Stimulated activated CD4-positive, alpha-beta T cell treated with anti-CD3 and anti-CD28 coated beads, Interleukin-15, amount 100 ng/mL, for 24 hours (primary cell): ENCODE measurements at places on chromosomes 12 and 14.
A peak's percentile ranks its signal among the peaks of the same experiment; 100 is the strongest.

DNA sequence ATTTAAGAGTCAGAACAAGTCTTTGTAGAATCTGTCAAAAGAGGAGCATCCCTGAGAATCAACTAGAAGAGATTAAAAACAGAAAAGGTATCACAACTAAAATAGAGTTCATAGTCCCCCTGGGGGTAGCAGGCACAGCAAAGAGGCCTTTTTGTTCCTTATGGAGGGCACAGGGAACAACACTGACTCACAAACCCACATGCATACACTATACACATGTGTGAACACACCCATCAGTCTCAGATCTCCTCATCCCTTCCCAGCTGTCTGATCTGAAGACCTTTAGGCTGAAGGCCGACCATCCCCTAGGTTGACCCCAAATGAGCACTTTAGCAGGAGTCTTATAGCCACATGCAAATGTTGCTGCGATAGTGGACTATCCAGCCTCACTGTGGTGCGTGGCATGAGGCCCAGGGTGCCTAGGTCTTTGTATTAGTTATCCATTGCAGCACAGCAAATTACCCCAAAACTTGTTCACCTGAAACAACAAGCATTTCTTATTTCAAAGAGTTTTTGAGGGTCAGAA, 236.7 kb upstream of the EGLN3 start:
- no peak for DNase-seq

DNA sequence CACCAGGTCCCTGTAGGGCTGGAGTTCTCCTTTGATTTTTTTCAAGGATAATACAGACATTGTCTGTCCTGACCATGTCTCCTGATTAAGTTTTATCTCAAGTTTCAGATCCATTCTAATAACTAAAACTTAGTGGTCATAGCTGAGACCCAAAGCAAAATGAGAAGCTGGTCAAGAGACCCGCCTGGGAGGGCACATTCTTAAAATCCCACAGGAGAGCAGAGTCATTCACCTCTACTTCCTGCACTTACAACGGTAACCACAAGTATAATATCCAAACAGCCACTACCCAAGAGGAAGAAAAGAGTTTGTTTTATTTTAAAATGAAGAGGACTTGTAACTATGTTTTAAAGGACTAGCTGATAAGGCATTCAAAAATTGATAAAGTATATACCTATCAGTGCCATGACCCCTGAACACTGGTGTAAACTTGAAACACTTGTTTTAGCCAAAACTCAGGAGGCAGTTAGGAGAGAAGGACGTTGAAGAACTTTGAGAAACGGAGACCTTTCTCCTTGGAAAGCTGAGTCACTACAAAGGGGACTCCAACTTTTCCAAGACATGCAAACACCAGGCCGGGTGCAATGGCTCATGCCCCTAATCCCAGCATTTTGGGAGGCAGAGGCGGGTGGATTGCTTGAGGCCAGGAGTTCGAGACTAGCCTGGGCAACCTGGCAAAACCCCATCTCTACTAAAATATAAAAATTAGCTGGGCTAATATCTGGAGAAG, 478.2 kb downstream of the GLT1D1 start:
- no peak for DNase-seq

GRCh38 chr12:68815928-68816800, 8.2 kb downstream of the MDM2 start:
- DNase-seq, result no peak

- no peak for DNase-seq
These were observed 539 bp downstream of the PSME2 start for GRCh38 chr14:24145690-24146452.

GRCh38 chr12:45721954-45722353, 7.6 kb upstream of the ARID2 start:
- no peak for DNase-seq

DNA sequence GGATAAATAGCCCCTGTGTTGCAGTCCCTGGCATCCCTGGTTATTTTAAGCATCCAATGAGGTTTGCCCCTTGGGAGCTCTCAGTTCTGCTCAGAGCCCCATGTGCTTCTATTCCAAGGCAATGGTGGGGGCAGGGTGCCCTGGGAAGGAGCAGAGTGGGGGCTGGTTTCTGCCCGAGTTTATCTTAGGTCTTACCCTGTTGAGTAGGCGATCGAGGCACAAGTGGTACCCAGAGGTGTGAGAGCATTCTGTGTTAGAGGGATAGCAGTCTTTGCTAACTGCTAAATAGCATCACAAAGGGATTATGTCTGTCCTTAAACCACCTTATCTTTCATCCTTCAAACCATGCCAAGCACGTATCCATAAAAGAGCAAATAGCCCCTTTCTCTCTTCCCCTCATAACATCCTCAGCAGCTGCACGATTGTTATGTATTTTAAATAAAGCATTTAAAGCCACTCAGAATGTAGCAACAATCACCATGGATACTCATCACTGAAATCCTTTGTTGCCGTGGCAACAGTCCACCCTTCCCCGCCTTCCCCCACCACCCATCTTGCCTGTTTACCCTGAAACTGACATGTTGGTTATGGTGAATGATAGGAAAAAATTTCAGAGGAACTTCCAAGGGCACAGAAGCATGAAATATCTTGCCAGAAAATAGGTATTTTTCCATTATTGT, 139.3 kb downstream of the PTPN11 start:
- no peak for DNase-seq

- no peak for DNase-seq
These were observed 330.2 kb upstream of the NOVA1 start for GRCh38 chr14:26928019-26928418.

DNA sequence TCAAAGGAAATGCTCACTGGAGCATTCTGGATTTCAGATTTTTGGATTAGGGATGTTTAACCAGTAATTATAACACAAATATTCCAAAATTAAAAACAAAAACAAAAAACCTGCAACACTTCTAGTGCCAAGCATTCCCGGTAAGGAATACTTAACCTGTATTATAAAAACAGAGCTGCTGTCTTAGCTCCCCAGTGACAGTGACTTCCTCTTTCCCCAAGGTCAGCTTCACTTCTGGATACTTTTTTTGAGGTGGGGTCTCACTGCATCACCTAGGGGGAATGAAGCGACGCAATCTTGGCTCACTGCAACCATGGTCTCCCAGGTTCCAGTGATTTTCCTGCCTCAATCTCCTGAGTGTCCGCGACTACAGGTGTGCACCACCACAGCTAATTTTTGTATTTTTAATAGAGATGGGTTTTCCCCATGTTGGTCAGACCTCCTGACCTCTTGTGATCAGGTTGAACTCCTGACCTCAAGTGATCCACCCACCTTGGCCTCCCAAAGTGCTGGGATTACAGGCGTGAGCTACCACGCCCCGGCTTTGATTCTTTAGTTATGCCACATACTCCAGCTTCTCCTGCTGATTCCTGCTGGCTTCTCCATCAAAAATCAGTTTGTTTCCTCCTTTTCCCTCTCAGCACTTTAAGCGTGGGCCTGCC, 15.9 kb downstream of the PPP1CC start:
- DNase-seq, result no peak

- no peak for DNase-seq
These were observed 1.1 kb upstream of the RBMS2 start for GRCh38 chr12:56520506-56520905.

DNA sequence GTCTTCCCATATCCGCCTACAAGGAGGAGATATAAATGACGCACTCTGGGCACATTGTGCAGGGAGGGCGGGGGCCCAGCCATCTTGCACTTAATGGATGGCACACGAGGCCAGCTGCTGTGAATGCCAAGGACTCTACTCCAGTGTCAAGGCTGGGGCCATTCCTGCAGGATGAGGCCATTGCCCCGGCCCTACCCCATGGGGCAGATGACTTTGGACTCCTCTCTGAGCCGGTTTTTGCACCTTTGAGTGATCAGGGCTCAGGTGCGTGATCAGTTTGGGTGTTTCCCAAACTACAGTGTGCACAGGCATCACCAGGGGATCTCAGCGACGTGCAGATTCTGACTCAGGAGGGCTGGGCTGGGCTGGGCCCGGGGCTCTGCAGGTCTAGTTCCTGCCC, 16.1 kb downstream of the MMAB start:
- DNase-seq, result no peak

DNA sequence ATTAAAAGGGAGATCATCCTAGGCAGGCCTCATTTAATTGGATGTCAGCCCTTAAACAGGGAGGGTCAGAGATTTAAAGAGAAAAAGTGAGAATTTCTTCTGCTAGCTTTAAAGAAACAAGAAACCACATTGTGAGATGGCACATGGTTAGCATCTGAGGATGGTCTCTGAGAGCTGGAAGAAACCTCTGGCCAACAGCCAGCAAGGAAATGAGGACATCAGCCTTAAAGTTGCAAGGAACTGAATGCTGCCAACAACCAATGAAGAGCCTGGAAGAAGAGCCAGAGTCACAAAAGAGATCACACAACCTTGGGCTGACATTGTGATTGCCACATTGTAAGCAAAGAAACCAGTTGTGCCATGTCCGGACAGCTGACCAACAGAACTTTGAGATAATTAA, 17.5 kb upstream of the FAR2 start:
- DNase-seq, result no peak

DNA sequence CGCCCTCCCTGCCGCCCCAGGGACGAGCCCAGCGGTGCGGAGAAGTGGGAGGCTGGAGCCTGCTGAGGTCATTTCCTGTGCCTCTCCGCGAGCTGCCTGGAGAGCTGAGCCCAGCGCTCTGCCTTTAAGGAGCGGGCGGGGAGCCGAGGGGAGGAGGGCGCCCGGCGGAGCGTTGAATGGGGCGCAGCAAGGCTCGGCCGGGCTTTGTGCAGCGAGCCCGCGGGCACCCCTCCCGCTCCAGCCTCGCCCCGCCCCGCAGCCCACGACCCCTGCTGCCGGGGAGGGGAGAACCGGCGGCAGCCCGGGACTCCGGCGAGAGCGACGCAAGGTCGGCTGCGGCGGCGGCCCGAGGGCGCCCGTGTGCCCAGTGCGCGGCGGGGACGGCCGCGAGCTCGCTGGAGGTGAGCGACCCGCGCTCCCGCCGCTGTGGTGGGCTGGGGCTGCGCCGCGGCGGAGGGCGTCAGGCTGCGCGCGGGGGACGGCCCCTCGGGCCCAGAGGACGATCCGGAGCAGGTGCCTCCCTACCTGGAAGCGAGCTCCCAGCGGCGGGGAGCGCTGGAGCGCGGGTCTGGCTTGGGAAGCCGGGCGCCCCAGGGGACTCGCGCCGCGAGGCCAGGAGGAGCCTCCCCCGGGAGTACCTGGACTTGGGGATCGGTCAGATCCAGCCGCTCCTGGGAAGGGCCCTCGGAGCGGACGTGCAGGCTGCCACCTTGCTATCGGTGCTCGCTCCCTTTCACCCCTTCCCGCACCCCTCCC, at the start of gene PLEKHH1:
PLEKHH1 (plus strand) TSS at position 293 of the 756 bp plus-strand sequence. CDS start 8,578 bp downstream, outside the sequence.
- DNase-seq, result peak; percentile 82

- DNase-seq, result no peak
These were observed 98.6 kb downstream of the SCARB1 start for GRCh38 chr12:124764870-124765580.

GRCh38 chr14:99281396-99281795, 9.4 kb upstream of the BCL11B start:
- DNase-seq, result no peak

DNA sequence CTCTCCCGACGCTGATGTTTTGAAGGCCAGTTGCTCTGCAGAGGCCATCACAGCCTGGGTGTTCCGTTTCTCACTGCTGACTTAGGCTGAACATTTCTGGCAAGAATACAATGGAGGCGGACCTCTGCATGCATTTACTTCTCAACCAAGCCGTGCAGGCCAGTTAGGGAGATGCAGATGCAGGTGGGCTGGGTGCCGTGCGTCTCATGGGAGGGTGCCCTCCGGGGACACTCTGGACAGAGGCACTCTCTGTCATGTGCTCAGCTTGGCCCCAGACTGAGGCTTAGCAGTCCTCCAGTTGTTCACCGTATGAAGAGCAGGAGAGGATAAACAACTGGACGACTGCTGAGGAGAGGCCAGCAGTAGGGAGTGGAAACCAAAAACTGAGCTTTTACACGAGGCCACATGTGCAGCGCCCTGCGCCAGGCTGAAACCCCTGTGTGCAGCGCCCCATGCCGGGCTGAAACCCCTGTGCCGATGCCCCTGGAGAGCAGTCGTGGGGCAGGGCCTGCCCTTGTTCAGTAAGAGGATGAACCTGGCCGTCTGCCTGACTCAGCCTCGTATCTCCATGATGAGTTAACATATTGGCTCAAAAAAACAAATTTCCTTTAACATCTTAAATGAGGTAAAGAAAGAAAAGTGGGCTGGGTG, 32.3 kb downstream of the DDX51 start:
- no peak for DNase-seq

GRCh38 chr12:78622529-78623195, 241.9 kb upstream of the SYT1 start:
- DNase-seq, result no peak

DNA sequence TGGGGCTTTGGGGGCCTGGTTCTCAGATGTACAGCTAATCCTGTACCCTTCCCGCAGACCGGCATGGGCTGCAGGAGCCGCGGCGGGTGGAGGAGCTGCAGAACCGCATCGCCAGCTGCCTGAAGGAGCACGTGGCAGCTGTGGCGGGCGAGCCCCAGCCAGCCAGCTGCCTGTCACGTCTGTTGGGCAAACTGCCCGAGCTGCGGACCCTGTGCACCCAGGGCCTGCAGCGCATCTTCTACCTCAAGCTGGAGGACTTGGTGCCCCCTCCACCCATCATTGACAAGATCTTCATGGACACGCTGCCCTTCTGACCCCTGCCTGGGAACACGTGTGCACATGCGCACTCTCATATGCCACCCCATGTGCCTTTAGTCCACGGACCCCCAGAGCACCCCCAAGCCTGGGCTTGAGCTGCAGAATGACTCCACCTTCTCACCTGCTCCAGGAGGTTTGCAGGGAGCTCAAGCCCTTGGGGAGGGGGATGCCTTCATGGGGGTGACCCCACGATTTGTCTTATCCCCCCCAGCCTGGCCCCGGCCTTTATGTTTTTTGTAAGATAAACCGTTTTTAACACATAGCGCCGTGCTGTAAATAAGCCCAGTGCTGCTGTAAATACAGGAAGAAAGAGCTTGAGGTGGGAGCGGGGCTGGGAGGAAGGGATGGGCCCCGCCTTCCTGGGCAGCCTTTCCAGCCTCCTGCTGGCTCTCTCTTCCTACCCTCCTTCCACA, 7.6 kb downstream of the NR4A1 start:
- no peak for DNase-seq

GRCh38 chr14:87102811-87103378, 890.1 kb downstream of the GALC start:
- DNase-seq, result no peak

- no peak for DNase-seq
These were observed 210.9 kb downstream of the DPY19L2 start for GRCh38 chr12:63457428-63457827.

DNA sequence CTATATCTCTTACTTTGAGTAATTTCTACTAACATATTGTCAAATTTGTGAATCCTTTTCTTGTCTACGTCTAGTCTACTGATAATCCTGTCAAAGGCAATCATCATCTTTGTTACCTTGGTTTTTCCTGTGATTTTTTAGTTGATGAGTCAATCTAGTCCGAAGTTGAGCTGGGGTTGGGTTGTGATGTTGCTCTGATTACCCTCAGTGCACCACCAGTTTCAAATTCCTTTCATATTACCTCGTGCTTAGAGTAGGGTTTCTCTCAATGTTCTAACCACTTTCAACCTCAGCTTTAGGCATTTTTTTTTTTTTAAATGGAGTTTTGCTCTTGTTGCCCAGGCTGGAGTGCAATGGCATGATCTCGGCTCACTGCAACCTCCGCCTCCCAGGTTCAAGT, 186.8 kb downstream of the BTG1 start:
- DNase-seq, result no peak
